ENCODE measurements at places on chromosomes 11 and 22.

DNA sequence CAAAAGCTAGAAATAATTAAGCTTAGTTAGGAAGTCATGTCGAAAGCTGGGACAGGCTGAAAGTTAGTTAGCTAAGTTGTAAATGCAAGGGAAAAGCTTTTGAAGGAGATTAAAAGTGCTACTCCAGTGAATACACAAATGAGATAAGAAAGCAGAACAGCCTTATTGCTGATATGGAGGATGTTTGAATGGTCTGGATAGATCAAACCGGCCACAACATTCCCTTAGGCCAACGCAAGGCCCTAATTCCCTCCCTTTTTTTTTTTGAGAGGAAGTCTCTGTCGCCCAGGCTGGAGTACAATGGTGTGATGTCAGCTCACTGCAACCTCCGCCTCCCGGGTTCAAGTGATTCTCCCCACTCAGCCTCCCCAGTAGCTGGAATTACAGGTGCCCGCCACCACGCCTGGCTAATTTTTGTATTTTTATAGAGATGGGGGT, 23.3 kb upstream of the WEE1 start:
- DNase-seq, result no peak

DNA sequence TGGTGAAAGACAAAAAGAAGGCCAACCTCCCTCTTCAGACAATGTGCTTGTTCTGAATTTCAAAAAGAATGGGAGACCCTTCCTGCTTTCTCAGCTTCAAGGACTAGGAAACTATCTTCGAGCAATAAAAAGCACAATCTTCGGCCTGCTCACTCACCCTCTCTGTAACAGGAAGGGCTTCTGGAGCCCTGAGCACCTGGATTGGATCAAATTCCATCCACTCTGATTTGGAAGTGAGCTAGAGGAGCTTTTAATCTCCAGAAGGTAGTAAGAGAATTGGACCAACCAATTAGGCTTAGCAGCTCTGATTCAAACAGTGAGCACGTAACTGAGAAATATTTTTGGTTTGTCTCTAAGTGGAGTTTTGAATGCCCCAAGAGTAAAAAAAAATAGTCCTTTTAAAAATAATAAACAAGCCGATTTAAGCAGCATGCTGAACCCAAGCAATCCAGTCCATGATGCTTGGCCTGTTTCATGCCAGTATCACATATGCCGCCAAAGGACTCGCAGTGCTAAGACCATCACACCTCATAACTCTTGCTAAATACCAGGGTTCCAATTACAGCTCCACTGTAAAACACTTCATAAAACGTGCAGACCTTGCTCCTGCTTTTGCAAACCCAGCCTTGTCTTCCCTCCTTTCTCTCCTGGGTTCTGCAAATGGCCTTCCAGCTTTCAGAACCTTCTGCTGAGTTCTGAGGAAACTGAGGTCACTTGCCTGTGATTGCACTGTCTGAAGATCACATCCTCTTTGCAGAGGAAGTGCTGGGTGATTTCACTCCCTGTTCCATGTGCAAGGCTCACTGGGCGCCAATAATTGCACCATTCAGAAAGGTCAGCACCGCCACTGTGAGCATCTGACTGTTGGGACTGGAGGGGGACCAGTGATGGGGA, 74.4 kb downstream of the SLC1A2 start:
- no peak for DNase-seq

DNA sequence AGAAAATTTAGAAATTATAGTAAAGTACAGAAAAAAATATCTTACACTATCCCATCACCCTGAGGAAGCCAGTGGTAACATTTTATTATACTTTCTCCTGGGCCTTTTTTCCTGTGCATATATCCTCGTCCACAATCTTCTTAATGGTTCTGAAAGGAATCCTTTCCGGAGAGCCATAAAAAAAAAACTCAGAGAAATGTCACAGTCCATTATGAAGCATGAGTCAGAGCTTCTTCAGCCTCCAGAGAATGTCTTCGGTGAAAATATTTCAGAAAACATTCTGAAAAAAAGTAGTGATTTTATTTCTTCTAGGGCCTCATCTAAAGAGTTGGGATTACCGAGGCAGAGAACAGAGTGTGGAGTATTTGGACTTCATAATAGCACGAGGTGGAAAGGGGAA, 163.4 kb downstream of the INSC start:
- DNase-seq, result no peak

GRCh38 chr22:41239443-41240128, 1.1 kb downstream of the CHADL start:
- DNase-seq, result no peak

- no peak for DNase-seq
Measured at GRCh38 chr11:129319201-129319600, 56.4 kb upstream of the BARX2 start.

- DNase-seq, result no peak
Measured at GRCh38 chr11:11498195-11498594, 123.6 kb downstream of the GALNT18 start.

GRCh38 chr22:49582678-49583077, 245.0 kb downstream of the BRD1 start:
- no peak for DNase-seq

DNA sequence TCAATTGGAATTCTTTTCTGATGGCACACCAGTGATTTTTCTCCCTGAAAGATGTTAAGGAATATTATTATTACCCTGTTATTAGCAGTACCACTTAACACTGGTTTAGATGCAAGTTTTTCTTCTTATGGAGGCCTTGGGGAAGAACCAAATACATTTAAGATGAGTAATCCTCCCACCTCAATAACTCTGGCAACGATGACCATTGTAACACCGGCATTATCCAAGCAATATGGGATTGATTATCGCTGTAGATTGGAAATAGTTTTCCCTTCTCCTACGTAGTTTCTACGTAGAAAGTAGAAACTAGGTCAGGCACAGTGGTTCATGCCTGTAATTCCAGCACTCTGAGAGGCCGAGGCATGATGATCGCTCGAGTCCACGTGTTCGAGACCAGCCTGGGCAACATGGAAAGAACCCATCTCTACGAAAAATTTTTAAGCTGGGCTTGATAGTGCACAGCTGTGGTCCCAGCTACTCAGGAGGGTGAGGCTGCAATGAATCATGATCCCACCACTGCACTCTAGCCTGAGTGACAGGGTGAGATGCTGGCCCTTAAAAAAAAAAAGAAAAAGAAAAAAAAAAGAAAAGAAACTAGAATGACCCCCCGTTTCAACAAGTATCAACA, 45.5 kb downstream of the PACSIN2 start:
- no peak for DNase-seq

DNA sequence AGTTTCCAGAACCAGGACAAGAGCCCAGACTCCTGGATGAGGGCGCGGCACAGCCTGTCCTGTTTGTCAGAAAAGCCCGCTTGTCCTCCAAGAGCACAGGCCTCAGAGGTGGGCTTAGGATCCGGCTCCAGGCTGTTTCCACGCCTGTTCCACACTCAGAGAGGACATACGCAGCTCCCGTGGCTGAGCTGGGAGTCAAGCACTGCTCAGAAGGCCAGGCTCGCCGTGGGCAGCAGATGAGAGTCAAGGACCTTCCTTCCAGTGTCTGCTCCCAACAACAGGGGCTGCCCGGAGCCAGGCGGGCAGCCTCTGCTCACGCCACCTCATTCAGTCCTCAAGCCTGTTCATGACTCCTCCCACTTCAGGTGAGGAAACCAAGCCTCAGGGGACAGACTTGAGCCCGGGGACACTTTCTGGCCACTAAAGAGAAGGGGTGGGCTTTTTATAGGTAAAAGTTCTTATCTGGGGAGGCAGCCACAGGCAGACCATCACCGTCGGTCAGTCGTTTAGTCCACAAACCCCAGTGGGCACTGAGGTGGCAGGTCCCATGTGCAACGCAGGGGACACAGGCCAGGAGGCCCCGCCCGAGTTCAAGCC, 3.8 kb downstream of the CYB5R3 start:
- DNase-seq, result no peak

GRCh38 chr11:8714622-8715225, 32.1 kb downstream of the RPL27A start:
- no peak for DNase-seq

DNA sequence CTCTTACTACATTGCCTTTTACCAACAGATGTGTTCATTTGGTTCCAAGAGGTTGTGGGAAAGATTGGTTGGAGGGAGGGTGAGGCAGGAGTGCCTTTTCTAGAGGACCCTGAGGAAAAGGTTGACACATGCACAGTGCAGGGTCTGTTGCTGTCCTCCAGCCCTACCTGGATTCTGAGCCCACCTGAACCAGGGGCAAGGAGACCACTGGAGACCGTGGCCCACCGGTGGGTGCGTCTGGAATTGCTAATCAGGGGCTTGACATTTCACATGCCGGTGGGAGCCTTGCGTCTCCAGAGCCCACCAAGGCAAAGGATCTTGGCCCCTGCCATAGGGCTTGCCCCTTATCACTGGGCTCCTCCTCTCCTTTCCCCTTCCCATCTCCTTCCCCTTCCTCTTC, 80.4 kb upstream of the ZBED5 start:
- no peak for DNase-seq

GRCh38 chr11:67306769-67307544, 3.6 kb downstream of the SSH3 start:
- no peak for DNase-seq

GRCh38 chr22:42185915-42186439, 55.4 kb upstream of the CYP2D6 start:
- DNase-seq, result no peak

DNA sequence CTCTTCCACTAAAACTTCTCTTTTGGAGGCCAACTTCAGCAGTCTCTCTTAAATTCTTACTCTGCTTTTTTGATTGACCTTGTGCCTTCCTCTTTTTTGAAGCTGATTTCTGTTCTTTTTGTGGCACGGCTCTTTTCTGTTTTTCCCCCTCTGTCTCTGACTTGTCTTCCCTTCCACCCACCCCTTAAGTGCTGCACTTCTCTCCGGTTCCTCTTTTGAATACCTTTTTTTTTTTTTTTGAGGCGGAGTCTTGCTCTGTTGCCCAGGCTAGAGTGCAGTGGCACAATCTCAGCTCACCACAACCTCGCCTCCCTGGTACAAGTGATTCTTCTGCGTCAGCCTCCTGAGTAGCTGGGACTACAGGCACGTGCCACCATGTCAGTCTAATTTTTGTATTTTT, 211.9 kb downstream of the BLID start:
- DNase-seq, result no peak

GRCh38 chr11:61874377-61874809, 17.0 kb downstream of the FADS3 start:
- DNase-seq, result no peak

GRCh38 chr11:441043-441417, 781 bp downstream of the ANO9 start:
- DNase-seq, result no peak

GRCh38 chr11:10561043-10561818, 7.2 kb downstream of the LYVE1 start:
- DNase-seq, result no peak

DNA sequence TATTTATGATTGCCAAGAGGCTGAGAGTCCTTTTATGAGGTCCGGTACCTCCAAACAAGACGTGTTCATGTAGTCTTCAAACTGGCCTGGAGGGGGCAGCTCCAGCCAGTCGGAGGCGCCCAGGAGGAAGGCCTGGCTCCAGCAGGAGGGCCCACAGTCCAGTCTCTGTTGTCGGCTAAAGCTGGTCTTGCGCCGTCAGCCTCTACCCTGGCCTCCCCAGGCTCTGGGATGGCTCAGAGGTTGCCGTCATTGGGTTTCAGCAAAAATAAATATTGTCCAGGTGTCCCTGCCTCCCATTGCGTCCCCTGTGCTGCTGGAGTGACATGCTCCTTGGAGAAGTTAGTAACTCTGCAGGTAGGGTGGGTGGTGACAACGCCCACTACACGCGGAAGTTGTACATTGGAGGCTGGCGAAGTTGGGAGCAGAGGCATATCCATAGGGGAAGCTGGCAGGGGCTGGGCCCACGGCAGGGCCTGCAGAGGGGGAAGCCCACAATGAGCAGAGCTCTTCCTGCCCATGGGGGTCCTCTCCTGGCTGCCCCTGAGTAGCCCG, 1.0 kb upstream of the SLC25A1 start:
- peak; percentile 58 for DNase-seq

DNA sequence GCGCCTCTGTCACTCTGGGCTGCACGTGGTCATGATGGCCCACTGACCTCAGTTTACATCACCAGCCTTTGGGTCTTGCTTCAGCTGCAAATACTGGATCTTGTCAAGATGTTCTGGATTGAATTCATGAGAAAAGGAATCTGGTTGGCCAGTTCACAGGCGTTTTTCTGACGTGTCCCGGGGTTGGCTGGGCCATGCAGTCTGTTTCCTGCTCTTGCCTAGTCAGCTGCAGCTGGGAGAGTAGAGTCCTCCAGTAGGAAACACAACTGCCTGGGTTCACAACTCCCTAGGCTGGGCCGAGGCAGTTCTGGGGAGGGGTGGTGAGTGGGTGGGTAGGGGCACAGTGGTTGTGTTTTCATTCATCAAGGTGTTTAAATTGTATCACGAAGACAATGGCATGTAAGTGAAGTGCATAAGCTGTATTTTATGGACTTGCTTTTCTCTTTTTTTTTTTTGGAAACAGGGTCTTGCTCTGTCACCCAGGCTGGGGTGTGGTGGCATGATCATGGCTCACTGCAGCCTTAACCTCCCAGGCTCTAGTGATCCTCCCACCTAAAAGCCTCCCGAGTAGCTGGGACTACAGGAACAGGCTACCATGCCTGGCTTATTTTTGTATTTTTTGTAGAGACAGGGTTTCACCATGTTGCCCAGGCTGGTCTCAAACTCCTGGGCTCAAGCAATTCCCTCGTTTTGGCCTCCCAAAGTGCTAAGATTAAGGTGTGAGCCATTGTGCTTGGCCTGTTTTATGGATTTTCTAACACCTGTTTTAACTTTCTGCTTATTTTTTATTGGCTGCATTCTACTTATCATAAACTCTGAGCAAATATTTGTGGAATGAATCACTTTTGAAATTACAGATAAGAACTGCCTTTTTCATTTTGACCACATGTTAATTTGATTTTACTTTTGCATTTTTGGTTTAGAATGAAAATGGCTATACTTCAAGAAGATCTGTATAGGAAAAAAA, 54.0 kb upstream of the PITPNB start:
- DNase-seq, result no peak

GRCh38 chr11:45885274-45885920, at the start of gene MAPK8IP1:
Gene MAPK8IP1 (plus strand): TSS chr11:45885651. CDS start chr11:45885821, 170 bp downstream.
- DNase-seq, result peak; percentile 60

- no peak for DNase-seq
Measured at GRCh38 chr11:5383576-5383975, at the start of gene OR51M1. Gene OR51M1 (plus strand): TSS chr11:5383812. CDS start chr11:5389399, 5,587 bp downstream.

- no peak for DNase-seq
Measured at GRCh38 chr11:92550411-92550810, 325.8 kb downstream of the FAT3 start.

DNA sequence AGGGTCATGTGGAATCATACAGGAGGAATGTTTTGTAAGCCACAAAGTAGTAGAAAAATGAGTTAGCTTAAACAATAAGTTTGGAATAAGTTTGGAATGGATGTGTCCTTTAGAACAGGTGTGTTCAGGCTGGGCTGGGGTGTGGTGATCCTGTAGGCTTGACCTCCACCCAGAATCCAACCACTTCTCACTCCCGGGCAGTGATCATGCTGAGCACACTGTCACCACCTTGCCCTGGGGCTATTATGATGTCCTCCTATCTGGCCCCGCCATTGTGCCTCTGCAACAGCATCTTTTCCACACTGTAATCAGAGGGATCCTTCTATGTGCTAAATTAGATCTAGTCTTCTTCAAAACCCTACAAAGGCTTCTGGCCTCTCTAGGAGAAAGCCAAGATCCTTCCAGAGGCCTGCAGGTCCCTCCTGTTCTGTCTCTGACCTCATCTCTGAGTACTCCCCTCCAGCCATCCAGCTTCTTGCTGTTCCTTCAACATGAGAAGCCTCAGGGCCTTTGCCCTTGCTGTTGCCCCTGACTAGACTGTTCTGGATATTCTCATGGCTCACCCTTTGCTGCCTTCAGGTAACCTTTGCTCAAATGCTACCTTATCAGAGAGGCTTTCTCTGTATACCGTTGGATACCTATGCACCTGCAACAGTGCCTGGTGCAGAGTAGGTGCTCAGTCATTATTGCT, 18.8 kb upstream of the ACCSL start:
- no peak for DNase-seq

- DNase-seq, result no peak
Measured at GRCh38 chr11:118213781-118214180, 11.0 kb downstream of the JAML start.

Measured in activated CD4-positive, alpha-beta T cell treated with anti-CD3 and anti-CD28 coated beads, Interleukin-2, amount 10 ng/mL, durations not matched to agents 7 days and 5 days (primary cell).